ENCODE measurements at places on chromosomes 3 and 15.

GRCh38 chr15:95458721-95459120 lies 871.8 kb upstream of the NR2F2 start:
- DNase-seq, result no peak

DNA sequence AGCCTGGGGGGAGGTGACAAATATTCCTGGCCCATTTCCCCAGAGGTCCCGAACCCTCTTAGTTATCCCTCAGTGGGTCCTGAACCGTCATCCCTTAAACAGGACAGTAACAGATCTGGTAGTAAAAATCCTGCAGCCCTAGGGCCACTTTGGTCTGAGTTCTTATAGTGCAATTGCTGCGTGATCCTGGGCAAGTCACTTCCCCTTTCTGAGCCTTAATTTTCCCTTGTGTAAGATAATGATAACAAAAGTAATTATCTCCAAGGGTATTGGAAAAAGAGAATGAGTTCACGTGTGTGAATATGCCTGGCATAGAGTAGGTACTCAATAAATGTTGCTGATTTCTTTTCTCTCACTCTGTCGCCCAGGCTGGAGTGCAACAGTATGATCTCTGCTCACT lies 2.9 kb upstream of the JAGN1 start:
- no peak for DNase-seq

GRCh38 chr3:55454611-55455010 lies 32.5 kb downstream of the WNT5A start:
- no peak for DNase-seq

GRCh38 chr3:128763967-128764366 lies 38.0 kb downstream of the RAB7A start:
- no peak for DNase-seq

DNA sequence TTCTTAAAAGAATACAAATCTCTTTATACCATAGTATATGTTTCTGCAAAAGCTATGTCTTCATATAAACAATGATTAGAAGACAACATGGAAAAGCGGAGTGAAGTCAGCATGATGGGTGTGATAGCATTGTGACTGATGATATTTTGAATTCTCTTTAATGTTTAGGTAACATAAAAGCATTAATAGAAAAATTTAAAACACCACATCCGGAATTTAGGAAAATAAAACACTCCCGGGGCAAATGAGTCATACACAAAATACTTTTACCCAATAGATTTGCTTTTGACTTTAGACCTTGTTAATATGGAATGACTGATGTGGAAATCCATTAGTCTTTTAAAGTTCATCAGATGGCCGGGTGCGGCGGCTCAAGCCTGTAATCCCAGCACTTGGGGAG lies 134.7 kb downstream of the P3H2 start:
- DNase-seq, result no peak

- no peak for DNase-seq
These were observed 35.6 kb upstream of the LIPC start for GRCh38 chr15:58396181-58396580.

DNA sequence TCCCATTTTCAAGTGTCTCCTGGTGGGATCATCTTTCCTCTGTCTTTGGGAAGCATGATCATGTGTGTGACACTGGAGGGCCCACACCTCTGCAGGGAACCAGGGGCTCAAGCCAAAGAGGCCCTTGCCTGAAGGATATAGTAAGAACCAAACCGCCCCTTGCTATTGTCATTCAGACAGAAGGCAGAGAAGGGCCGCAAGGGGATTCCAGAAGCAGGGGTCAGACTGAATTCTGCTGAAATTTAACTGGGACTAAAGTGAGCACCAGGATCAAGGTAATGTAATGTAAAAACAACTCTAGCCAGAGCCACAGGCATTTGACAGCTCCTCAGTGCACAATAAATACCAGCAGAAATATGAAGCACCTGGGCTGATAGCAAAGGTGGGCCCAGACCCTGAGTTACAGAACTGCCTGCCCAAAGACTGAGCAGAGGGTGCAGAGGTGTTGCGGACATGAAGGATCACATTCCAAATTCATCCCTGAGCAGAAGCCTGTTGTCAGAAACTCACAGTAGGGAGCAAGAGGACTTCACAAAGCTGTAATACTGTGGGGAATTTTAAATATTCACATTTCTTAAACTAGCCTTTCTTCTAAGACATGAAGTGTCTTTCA lies 46.0 kb upstream of the RASGRF1 start:
- DNase-seq, result no peak

- no peak for DNase-seq
These were observed 15.2 kb downstream of the C3orf22 start for GRCh38 chr3:126543457-126544061.

DNA sequence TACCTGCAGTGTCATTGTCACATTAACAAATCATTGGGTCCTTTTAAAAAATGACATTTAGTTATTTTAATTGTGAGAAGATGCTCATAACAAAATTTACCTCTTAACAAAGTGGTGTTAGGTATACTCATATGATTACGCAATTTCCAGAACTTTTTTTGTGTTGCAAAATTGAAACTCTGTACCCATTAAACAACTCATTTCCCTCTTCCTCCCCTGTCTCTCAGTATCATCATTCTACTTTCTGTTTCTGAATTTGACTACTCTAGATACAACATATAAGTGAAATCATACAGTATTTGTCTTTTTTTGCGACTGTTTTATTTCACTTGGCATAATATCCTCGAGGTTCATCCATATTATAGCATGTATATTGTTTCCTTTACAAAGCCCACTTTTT lies 58.7 kb upstream of the CHST2 start:
- no peak for DNase-seq

DNA sequence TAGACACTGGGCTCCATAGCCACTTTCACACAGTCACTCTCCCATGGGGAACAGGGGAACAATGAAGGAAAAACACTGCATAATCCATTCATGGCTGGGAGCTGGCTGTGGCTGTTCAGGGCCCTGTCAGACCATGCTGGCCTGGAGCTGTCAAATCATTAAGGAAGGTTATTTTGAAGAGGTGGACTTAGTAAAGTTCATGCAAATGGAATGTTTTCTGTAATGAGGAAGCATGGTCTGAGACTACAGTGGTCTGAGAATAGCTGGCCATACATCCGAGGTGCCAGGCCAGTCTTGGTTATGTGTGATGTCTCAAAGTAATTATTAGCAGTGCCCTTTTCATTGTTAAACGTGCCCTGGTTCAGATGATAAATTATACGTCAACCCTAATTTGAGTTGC lies 117.1 kb upstream of the MRPS22 start:
- DNase-seq, result no peak
